ENCODE measurements at places on chromosomes 2 and 18.

DNA sequence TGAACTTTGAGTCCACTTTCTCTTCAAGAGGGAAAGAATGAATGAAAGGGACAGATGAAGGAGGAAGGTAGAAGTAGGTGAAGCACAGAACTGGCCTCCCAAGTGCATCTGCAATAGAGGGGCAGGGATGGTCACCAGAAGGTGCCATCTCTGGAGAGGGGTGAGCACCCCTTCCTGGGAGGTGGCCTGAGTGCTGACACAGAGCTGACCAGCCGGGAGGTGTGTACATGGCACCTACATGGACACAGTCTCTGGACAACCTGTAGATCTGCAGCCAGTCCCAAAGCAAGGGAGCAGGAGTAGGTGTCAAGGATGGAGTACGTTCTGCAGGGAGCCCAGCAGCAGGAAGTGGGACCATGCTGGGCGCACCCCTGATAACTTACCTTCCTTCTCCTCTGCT is 83.2 kb downstream of the TFCP2L1 start:
- DNase-seq: no peak

DNA sequence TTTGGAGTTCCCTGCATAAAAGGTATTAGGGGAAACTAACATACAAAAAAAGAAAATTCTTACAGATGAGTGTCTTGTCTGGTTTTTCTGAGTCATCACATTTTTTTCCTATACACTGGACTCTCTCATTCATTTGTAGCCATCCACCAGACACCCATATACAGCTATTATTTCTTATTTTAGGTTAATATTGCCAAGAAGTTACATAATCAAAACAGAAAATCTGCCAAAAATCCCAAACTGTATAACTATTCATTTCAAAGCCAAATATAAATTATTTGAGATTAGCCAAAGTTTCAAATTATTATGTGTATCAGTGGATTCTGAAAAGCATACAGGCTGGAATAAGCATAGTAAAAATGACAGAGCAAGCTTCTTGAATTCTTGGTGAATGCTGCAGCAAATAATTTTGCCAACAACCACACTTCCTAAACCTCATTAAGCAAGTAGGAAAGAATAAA is 191.2 kb downstream of the NCKAP5 start:
- no peak for DNase-seq

DNA sequence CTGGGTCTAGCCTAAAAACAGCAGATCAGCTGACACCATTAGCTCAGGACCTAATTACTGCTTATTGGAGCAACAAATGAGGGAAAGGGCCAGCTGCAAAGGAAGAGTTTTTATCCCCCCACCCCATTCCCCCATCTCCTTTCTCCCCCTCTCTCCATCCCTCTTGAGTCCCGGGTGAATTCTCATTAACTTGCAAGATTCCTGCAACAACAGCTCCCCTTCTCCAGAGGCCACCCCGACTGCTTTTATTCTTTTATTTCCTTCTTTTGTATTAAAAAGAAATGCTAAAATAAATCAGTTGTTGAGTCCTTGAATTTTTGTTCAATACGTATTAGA is 473 bp upstream of the NOL4 start:
- no peak for DNase-seq

GRCh38 chr2:30690126-30690561 is 117.1 kb downstream of the CAPN13 start:
- DNase-seq: no peak

- no peak for DNase-seq
Observed at GRCh38 chr2:135587958-135588357, 56.7 kb downstream of the R3HDM1 start.

GRCh38 chr2:129895526-129896082 is 83.9 kb upstream of the RAB6C start:
- DNase-seq: no peak

DNA sequence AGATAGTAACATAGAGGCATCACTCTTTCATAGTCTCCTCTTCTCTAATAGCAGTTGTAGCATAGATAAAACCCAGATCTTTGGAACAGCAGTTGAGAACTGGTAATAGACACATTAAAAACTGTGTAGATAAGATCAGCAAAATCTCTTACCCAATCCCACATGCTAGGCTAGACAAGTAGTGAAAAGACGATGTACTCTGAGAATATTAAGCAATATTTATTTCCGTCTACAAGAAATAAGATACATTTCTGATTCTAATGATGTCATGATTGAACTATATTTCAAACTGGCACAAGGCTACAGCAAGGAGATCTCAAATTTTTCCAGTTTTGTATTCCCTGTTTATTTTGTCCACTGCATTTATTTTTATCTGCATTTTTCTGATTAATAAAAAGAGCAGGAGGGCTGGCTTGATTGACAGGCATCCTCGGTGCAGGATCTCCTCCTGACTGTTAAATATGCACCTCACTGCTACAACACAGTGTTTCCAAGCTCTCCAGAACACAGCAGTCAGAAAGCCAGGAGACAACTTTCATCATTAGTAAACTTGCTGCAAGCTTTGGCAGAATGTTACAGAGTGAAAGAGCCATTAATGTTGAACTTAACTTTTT is 73.3 kb upstream of the ATIC start:
- no peak for DNase-seq

- DNase-seq: no peak
Observed at GRCh38 chr2:167761465-167762136, 485.8 kb downstream of the STK39 start.

- no peak for DNase-seq
Observed at GRCh38 chr2:20557226-20557625, 93.7 kb downstream of the HS1BP3 start.

GRCh38 chr18:7174344-7175095 is 56.4 kb upstream of the LRRC30 start:
- DNase-seq: no peak

GRCh38 chr2:238665919-238666318 is 182.0 kb upstream of the TWIST2 start:
- DNase-seq: no peak

- DNase-seq: no peak
Observed at GRCh38 chr18:26435415-26436095, 112.8 kb downstream of the KCTD1 start.

GRCh38 chr2:239339241-239339640 is 61.6 kb downstream of the HDAC4 start:
- no peak for DNase-seq

Data from smooth muscle cell of the brain vasculature (primary cell).